Smooth muscle cell of the brain vasculature (primary cell): ENCODE measurements at places on chromosomes 4 and X.

DNA sequence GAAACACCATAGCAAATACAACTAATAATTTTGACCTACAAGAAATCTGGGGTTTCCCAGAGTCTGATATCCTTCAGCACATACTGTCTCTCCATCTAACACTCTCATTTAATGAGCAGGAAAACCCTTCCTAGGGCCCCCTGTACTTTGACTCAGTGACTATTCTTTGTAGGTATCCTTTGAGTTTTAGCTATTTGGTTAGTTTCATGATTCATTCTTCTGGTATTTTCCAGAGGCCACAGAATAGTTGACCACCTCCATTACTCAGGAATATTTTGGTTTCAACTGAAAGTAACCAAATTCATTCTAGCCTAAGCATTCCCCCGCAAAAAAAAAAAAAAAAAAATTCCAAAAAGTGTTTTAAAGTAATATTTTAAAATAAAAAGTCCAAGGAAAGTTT is 140.0 kb downstream of the IDS start:
- DNase-seq, result no peak

- DNase-seq, result no peak
Observed at GRCh38 chr4:159111416-159111815, 8.5 kb downstream of the RAPGEF2 start.

GRCh38 chr4:172352356-172352755 is 539.2 kb downstream of the GALNTL6 start:
- DNase-seq, result no peak

DNA sequence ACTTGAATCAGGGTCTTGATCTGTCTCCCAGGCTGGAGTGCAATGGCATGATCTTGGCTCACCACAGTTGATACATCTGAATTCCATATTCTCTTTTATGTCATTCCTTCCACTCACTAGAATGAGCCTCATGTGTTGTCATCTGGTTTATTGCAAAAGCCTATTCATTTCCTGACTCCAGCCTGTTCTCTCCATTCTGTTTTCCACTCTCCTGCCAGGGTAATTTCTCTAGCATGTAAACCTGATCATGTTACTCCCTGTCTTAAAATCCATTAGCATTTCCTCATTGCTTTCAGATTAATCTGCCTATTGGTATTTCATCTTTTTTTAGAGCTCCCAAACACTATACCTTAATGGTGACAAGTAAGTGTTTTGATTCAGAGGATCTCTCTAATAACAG is 4.3 kb upstream of the DDX60L start:
- no peak for DNase-seq

- no peak for DNase-seq
Observed at GRCh38 chr4:121697564-121697963, 784 bp upstream of the ANXA5 start.

DNA sequence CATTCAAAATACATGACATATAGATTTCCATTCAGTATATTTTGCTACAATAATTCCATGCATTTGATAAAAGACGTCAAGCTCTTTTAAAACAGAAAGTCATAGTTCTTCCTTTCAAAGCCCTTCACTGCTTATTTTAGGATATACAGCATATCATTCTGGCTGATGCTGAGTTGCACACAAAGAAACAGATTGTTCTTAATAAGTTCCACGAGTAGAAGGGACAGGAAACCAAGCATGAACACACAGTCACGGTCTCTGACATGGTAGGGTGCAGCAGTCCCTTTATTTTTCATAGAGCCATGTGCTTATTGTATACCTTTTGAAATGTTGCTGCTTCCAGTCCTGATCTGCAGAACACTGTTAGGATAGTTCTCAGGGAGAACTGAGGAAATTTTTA is 85.4 kb downstream of the MAGEB10 start:
- DNase-seq, result no peak

DNA sequence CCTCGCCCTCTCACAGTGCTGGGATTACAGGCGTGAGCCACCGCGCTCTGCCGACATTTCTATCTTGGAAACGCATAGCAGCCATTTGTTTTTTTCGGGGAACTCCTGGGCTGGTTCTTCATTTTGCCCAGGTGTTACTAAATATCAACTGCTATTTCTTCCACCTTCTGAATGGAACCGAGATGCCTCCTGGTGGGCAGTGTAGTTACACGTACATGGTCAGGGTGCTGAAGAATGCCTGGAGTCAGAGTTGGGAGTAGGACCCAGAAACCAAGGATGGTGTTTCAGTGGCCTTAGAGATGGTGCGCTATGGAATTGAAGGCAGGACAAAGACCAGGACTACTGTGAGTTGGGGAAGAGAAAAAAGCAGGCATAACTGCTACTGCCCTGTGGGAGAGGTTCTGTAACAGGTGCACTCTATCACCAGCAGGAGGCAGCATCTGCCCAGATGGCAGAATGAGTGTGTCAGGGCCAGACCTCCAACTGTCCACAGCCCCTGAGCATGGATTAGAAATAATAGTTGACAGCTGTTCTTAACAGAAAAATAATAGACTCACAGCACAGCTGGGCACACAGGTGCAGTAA is 81.7 kb downstream of the ZC4H2 start:
- no peak for DNase-seq

- DNase-seq, result no peak
Observed at GRCh38 chrX:150712619-150713018, 19.4 kb downstream of the MTMR1 start.
